ENCODE measurements at places on chromosomes 5 and 9.

- no peak for DNase-seq
Observed at GRCh38 chr9:110104261-110104809, 103.6 kb downstream of the C9orf152 start.

DNA sequence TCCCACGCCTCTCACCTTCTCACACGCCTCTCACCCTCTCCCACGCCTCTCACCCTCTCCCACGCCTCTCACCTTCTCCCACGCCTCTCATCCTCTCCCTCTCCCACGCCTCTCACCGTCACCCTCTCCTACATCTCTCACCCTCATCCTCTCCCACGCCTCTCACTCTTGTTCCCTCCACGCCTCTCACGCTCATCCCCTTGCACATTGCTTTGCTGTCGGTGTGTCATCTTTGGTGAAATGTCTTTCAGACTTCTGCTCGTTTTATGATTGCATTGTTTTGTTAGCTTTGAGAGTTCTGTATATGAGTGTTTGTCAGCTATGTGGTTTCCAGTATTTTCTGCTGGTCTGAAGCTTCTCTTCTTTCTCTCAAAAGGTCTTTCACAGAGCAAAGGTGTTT, 102.7 kb downstream of the EHMT1 start:
- DNase-seq: no peak

GRCh38 chr5:19626211-19626610, 361.8 kb downstream of the CDH18 start:
- DNase-seq: no peak

DNA sequence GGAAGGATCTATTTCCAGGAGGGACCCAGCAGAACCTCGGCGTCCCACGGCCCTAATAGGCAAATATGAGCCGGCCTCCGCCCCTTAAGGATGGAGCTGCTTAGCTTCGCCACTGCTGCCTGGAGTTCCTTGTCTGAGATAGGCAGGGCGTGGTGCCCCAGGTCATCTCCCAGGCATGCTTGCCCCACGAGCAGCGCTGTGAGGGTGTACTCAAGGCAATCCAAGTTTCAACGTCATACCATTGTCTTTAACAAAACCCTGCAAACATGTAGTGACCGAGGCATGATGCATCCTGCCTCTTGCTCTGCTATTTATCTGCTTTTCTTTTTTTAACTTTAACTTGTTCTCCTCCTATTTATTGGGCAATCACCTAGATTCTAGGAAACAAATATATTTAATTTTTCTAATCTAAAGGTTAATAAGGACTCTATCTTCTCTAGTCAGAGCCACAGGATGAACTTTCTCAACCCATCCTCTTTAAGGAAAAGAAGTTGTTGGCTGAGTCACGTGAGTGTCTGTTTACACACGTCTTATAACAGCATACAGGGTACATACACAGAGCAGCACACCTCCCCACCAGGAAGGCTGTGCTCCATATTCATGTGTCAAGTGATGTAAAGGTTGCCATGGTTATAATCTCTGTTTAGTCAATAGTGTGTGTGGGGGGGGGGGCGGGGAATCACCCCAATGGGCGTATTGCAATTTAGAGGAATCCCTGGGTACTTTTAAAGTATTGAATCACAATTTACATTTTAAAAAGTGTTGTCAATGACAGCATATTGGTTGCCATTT, 27.3 kb upstream of the ZSWIM6 start:
- no peak for DNase-seq

GRCh38 chr9:134695144-134695543, 53.5 kb downstream of the COL5A1 start:
- no peak for DNase-seq

DNA sequence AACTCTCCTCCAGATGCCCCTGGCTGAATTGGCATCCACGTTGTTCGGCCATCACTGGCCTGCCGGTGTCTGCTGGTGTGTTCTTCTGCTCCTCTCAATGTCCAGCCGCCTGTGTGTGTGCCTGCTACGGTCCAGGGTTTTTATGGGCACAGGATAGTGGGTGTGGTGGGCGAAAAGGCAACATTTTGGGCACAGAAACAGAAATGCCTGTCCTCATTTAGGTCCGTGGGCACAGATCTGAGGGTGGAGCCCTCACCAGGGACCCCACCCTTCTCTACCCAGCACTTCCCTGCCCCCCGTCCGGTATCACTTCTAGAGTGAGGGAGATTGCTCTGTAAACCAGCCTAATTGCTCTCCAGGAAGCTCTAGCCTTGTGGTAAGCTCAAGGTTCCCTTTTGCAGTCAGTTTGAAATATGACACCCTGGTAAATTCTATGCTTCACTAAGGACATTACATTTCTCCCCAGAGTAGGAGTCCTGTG, 410.1 kb downstream of the MAT2B start:
- DNase-seq: no peak

GRCh38 chr5:115480271-115480670, 64.3 kb downstream of the FEM1C start:
- no peak for DNase-seq

DNA sequence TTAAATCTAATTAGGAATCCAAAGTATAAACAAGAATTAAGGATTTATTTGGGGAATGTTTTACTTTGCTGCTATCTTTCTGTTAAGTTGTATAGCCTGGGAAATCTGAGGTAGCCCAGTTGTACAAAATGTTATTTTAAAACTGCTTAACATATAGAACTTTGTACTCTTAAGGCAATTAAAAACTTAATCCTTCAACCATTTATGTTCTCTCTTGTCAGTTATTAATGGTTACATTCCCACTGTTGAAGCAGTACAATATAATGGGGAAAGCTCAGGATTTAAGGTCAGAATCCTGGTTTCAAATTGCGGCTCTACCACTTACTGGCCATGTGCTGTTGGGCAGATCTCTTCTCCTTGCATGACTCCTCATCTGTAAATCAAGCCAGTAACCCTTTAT, 32.7 kb downstream of the FBXO38 start:
- no peak for DNase-seq

Measured in fibroblast of the conjunctiva (primary cell).